ENCODE measurements at places on chromosomes 7 and 10.

DNA sequence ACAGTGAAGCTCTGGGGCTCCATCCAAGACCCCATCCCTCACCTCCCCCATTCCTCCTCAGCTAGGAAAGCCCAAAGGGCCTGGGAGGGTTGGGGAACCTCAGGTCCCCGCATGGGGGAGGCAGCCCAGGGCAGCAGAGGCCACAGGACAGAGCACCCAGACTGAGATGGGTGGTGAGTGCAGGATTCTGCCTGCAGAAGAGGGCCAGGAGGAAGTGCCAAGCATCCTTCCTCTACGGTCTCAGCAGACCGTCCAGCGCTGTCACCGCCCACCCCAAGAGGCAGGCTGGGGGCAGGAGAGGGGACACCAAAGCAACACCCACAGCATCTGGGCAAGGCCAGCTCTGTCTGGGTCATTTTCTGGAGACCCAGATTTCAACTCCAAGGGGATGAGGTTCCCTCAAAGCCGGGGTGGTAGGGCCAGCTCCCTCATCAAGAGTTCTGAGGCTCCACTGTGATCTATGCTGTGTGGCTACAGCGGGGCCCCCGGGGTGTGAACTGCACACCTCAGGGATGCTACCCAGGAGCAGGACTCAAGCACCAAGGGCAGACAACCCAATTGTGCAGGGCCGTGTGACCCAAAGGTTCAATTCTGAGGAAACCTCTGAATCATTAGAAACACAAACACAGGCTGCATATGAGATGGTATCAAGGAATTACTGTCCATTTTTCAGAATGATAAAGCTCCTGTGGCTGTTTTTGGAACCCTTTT lies 46.8 kb downstream of the CAMK2B start:
- no peak overlapping the region for H3K27ac ChIP-seq
- DNase-seq, result peak; percentile 25
- H3K4me3 ChIP-seq, result no peak overlapping the region
- no peaks in the 10 kb centered on the region for H3K27me3 ChIP-seq
- no peaks in the 10 kb centered on the region for H3K36me3 ChIP-seq

- no peak overlapping the region for H3K27ac ChIP-seq
- no peaks in the 10 kb centered on the region for H3K27me3 ChIP-seq
- no peaks in the 10 kb centered on the region for H3K36me3 ChIP-seq
- H3K4me1 ChIP-seq, result no peaks in the 10 kb centered on the region
- DNase-seq, result no peak
Observed at GRCh38 chr7:34928560-34928959, 108.7 kb downstream of the DPY19L1 start.

DNA sequence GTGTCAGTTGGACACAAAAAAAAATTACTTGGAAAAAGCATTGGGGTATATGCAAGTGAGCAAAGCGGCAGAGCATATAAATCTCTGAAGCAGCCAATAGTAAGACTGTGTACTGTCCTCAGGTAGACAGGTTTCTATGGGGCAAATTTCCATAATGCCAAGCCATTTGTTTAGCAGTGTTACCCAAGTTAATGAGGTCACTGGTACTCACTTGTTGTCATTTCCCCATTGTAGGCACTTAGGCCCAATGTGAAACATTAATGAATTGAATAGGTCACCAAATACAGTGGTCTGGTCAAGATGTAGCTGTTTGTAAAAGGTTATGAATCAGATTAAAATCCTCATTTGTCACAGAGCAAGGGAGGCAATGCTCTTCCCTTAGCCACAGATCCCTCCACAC lies 27.5 kb downstream of the HOXA1 start:
- no peaks in the 10 kb centered on the region for H3K27me3 ChIP-seq
- H3K36me3 ChIP-seq, result no peaks in the 10 kb centered on the region
- DNase-seq, result no peak
- no peak overlapping the region for H3K27ac ChIP-seq
- peaks cover 5% of the 10 kb centered on the region for H3K4me1 ChIP-seq
- no peak overlapping the region for H3K4me3 ChIP-seq

GRCh38 chr10:11403116-11403515 lies 208.3 kb downstream of the USP6NL start:
- H3K27me3 ChIP-seq, result no peaks in the 10 kb centered on the region
- no peak overlapping the region for H3K4me3 ChIP-seq
- DNase-seq, result no peak
- H3K36me3 ChIP-seq, result no peaks in the 10 kb centered on the region

DNA sequence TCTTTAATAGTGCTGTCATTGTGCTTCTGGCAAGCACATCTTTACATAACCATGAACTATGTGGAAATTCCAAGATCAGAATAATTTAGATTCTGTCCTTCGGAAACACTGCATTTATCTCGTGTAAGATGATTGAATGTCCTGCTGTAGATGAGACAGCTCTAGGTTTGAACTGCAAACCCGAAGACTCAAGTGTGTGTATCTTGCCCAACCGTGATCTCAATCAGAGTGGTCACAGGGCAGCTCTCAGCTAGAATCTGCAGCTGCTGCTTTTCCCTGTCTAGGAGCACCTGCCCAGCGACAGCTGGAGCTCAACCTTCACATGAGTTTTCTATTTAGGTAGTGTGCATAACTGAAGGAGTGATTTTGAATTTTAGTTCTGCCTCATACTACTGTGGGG lies 17.5 kb upstream of the KIF20B start:
- no peaks in the 10 kb centered on the region for H3K36me3 ChIP-seq
- H3K27ac ChIP-seq, result no peak overlapping the region
- DNase-seq, result no peak
- no peaks in the 10 kb centered on the region for H3K27me3 ChIP-seq

- no peak overlapping the region for H3K27ac ChIP-seq
- no peak for DNase-seq
- H3K4me3 ChIP-seq, result no peak overlapping the region
- H3K27me3 ChIP-seq, result no peaks in the 10 kb centered on the region
- peaks cover 14% of the 10 kb centered on the region for H3K4me1 ChIP-seq
Observed at GRCh38 chr10:102068216-102068615, 3.1 kb downstream of the HPS6 start.

GRCh38 chr10:95459446-95460045 lies 101.6 kb downstream of the SORBS1 start:
- H3K4me3 ChIP-seq, result no peak overlapping the region
- DNase-seq, result no peak
- H3K27ac ChIP-seq, result no peak overlapping the region
- H3K36me3 ChIP-seq, result no peaks in the 10 kb centered on the region
- peaks cover 2% of the 10 kb centered on the region for H3K27me3 ChIP-seq
- H3K4me1 ChIP-seq, result no peaks in the 10 kb centered on the region

GRCh38 chr7:87882151-87882937 lies 6.1 kb downstream of the DBF4 start:
- H3K36me3 ChIP-seq, result no peaks in the 10 kb centered on the region
- H3K4me1 ChIP-seq, result peaks cover 8% of the 10 kb centered on the region
- H3K27me3 ChIP-seq, result no peaks in the 10 kb centered on the region
- no peak overlapping the region for H3K27ac ChIP-seq
- no peak for DNase-seq

DNA sequence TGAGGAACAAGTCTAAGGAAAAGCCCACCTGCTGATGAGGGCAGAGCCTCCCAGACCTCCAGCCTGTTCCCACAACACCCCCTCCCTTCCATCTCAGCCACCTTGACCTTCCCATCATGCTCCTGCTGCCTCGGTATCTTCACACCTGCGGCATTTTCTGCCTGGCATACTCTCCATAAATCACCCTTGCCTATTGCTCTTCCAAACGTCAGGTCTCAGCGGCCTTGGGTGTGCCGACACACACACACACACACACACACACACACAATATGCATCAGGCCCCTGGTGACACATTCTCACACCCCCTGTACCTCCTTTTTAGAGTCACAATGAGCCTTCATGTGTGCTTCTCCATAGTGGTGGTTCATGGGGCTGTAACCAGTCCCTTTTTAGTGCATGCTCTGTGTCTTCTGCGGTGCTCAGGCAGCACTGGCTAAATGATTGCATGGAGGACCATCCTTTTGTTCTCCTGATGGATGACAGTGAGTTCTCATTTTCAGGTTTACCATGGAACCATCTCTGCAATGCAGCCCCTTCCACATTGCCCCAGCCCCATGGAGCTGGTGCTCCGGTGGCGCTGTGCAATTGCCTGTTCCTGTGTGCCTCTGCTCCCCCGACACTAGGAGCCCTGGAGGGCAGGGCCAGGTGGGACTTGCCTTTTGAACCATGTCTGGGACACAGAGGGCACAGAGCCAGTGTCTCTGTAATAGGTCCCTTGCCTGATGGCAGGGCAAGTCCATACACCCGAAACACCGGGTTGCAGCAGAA lies 4.5 kb downstream of the ADIRF start:
- no peaks in the 10 kb centered on the region for H3K27me3 ChIP-seq
- H3K4me1 ChIP-seq, result peaks cover 35% of the 10 kb centered on the region
- H3K4me3 ChIP-seq, result no peak overlapping the region
- no peak for DNase-seq

GRCh38 chr10:119132521-119133345 lies 28.8 kb downstream of the DENND10 start:
- no peak overlapping the region for H3K27ac ChIP-seq
- peaks cover 8% of the 10 kb centered on the region for H3K36me3 ChIP-seq
- no peak overlapping the region for H3K4me3 ChIP-seq

DNA sequence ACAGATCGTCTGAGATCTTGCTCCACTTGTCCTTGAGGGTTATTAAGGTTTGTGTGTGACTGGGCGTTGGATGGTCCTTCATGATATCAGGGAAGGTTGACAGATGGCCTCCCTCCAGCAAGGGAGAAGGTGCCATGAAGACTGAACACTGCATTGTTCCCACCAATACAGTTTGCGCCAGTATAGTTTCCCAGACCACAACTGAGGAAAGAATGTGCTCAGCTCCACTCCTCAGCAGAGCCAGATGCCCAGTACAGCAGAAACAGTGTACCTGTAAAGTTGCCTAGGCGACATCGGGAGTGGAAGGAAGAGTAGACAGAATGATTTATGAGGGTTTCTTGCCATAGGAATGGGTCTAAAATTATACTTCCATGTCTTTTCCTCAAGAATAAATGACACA lies 137.5 kb downstream of the ST7 start:
- H3K4me3 ChIP-seq, result no peak overlapping the region
- no peak overlapping the region for H3K27ac ChIP-seq
- H3K36me3 ChIP-seq, result no peaks in the 10 kb centered on the region
- H3K27me3 ChIP-seq, result no peaks in the 10 kb centered on the region
- DNase-seq, result no peak

GRCh38 chr7:39507866-39508551 lies 58.2 kb upstream of the YAE1 start:
- no peaks in the 10 kb centered on the region for H3K27me3 ChIP-seq
- no peak overlapping the region for H3K4me3 ChIP-seq
- H3K4me1 ChIP-seq, result no peaks in the 10 kb centered on the region
- no peak overlapping the region for H3K27ac ChIP-seq
- H3K36me3 ChIP-seq, result no peaks in the 10 kb centered on the region

- no peak for DNase-seq
- no peaks in the 10 kb centered on the region for H3K4me1 ChIP-seq
- no peak overlapping the region for H3K27ac ChIP-seq
- H3K36me3 ChIP-seq, result no peaks in the 10 kb centered on the region
Observed at GRCh38 chr7:5869691-5870090, 10.9 kb upstream of the OCM start.

DNA sequence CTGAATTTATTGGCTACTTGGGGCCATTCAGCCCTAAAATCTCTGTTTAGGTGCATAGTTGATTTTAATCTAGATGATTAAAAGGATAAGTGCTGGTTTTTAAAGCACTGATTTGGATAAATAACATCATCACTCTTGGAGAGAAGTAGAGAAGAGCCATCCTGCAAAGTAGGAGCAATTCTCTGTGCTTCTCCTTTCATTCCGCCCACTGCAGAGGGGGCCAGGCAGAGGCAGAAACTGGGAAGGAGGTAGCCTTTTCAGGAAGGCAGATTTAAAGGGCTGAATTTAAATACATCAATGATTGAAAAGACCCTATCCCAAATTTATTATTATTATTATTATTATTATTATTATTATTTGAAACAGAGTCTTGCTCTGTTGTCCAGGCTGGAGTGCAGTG lies 14.1 kb downstream of the MAP3K8 start:
- no peaks in the 10 kb centered on the region for H3K4me1 ChIP-seq
- H3K4me3 ChIP-seq, result no peak overlapping the region
- H3K27me3 ChIP-seq, result no peaks in the 10 kb centered on the region
- H3K36me3 ChIP-seq, result no peaks in the 10 kb centered on the region
- no peak for DNase-seq
- H3K27ac ChIP-seq, result no peak overlapping the region

- no peaks in the 10 kb centered on the region for H3K36me3 ChIP-seq
- peak overlapping the region; percentile 82 for H3K27ac ChIP-seq
- H3K27me3 ChIP-seq, result no peaks in the 10 kb centered on the region
- DNase-seq, result peak; percentile 96
- peaks cover 64% of the 10 kb centered on the region for H3K4me1 ChIP-seq
Observed at GRCh38 chr10:69446650-69447151, 4.6 kb upstream of the TSPAN15 start.

DNA sequence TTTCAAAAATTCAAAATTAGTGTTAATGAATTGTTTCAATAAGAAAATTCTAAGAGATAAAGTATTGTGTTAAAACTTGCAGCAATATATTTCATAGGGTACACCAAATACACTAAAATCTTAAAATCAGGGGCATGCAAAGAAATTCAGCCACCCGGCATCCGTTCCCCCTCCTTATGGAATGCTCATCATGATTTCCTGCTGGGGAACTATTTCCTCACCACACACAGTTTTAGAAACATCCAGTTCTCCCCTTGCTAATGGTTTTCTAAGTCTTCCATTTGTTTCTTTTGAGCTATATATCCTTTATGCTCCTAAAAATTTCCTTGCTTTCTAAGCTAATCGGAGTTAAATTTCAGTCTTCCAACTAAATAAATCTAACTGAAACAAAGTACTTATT lies 60.7 kb downstream of the CHCHD3 start:
- no peaks in the 10 kb centered on the region for H3K4me1 ChIP-seq
- H3K36me3 ChIP-seq, result no peaks in the 10 kb centered on the region
- H3K27me3 ChIP-seq, result no peaks in the 10 kb centered on the region
- no peak overlapping the region for H3K27ac ChIP-seq

Measured in endothelial cell of umbilical vein (primary cell).